H7 (cell line): ENCODE measurements at places on chromosomes 7 and 10. TPM values are rescaled to one million over a fixed set of nuclear protein-coding genes. Genes with fewer than 3 reads are reported as not detected.

DNA sequence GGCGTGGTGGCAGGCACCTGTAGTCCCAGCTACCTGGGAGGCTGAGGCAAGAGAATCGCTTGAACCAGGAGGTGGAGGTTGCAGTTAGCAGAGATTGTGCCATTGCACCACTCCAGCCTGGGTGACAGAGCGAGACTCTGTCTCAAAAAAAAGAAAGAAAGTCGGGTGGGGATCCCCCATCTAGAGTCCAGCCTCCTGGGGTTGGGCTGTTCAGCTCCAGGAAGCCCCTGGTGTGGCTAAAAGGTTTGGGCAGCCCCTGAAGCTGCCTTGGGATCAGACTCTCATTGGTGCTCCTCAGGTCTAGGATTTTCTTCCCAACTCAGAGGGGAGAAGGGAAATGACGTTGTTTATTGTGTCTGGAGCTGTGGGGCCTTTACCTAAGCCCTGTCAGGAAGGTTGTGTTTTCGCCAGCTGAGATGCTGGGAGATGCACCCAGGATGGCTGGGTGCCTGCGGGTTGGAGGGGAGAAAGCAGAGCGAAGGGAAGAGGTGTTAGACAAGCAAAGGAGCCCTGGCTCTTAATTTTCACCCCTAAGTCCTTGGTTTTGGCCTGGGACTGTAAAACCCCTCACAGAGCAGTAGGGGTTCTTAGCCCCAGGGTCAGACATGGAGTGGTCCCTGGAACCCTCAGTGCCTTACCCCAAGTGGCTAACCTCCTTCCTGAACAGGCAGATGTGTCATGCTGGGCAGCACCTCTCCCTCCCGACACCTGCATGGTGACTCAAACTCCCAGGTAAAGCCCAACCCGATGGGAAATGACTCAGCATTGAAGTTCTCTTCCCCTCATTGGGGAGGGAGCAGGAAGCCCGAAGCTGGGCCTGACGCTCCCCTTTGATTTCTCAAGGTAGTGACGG, 21.1 kb downstream of the PLAU start:
- DNase-seq, result peak; percentile 74

DNA sequence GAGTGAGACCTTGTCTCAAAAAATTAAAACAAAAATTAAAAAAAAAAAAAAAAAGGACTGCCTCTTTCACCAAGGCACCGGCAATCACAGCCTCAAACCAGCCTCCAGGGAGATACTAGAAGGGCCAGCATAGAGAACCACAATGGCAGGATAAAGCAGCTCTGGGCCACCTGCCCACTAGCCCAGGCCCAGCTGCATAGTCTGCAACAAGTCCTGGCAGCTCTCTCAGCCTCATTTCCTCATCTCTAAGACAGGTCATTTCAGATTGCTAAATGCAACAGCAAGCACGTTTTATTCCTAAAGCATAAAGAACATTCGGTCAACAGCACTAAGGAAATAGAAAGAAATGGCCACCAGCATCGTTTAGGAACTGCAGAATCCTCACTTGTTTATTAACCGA, 28.8 kb downstream of the XPNPEP1 start:
- DNase-seq, result no peak

DNA sequence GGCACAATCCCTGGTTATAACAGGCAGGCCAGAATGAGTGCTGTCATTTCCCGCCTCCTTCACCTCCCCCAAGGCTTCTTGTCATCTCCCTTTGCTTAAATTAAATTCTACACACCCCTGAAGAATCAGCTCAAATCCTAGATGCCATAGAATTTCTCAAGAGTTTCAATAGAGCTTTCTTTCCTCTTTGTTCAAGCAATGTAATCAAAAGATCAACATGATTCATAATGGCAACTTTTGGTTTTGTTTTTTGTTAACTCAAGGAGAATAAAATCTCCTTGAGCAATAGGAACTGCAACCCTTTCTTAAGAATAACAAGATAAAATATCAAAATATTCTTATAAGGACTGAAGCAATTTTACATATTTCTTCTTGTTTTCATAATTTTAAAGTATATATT, 180.8 kb upstream of the CDK1 start:
- no peak for DNase-seq

GRCh38 chr7:105988276-105988675, 25.2 kb downstream of the CDHR3 start:
- DNase-seq, result no peak

DNA sequence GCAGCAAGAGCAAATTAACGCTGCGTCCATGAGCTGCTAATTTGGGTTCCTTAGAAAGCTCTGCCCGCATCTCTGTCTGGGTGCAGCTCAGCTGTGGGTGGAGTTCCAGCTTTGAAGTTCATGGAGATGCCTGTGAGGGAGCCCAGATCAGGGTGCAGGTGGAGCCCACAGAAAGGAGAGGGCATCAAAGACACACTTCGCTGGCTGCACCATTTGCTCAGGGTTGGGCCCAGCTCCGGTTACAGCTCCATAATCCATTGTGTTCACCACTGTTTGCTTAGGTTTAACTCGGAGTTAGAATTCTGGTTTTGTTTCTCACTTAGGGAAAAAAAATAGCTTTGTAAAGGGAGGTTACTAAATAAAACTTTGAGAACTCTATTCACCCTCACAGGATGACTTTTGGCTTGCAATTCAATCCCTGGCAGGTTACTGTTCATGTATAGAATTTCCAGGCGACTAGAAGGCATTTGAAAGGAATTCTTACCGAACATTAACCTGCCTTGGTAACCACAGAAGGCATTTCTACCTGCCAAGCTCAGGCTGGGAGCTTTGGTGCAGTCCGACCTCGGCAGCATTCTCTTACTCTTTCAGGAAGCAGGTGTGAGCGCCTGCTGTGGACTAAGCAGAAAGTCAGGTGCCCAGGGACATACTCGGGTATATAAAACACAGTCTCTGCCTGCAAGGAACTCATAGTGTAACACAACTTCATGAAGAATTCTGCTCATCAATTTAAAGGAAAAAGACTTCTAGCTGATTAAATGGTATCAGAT, 179.5 kb upstream of the RNF32 start:
- no peak for DNase-seq

GRCh38 chr7:128801667-128802418, 10.1 kb downstream of the CCDC136 start:
- DNase-seq, result no peak

DNA sequence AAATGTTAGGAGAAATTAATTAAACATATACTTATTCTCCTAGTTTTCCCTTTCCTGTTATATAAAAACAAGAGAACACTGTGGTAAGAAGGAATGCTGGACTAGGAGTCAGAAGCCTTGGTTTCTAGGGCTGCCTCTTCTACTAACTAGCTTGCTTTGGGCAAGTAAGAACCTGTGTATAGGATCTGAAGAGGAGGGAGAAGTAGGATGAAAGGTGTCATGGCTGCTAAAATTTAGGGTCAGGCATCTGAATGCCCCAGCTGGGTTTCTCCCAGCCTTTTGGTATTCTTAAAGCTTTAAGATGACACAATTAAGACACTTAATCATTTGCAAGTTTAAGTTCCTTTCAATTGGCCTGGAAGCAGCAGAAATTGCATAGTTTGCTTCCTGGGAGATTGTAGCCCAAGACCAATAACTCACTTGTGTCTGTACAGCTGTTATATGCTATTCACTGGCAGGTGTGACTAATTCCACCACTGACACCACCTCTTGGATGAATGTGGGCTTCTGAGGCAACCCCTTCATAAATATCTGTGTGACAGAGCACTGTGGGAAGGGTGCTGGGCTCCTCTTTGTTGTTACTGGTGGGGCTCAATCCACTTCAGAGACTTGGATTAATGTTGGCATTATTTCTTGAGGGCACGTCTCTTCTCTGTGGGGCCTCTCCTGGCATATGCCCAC, 137.2 kb downstream of the LRMDA start:
- no peak for DNase-seq

GRCh38 chr10:86601956-86602602, 52.3 kb upstream of the OPN4 start:
- DNase-seq, result no peak

DNA sequence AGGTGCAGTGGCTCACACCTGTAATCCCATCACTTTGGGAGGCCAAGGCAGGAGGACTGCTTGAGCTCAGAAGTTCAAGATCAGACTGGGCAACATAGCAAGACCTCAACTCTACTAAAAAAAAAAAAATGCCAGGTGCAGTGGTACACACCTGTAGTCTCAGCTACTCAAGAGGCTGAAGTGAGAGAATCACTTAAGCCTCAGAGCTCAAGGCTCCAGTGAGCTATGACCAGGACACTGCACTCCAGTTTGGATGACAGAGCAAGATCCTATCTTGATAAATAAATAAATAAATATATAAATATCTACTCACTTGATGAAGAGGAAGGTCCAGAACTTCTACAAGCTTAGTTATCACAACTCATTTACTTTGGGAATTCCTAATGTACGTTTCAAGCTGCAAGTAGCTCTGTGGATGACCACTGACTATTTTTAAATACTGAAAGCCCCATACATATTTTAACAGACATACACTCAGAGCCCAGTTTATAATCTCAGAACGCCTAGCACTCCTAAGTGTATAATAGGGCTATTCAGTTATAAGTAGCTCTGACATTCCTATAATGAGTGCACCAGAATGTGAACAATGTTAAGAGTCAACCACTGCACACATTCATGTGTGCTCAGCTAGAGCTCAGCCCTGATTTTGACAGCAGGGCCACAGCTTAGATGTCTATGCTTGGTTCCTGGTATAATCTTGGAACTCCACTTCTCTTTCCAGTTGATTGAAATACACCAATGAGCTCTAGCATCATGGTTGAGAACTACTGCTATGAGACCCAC, 119.1 kb downstream of the CUBN start:
- no peak for DNase-seq

DNA sequence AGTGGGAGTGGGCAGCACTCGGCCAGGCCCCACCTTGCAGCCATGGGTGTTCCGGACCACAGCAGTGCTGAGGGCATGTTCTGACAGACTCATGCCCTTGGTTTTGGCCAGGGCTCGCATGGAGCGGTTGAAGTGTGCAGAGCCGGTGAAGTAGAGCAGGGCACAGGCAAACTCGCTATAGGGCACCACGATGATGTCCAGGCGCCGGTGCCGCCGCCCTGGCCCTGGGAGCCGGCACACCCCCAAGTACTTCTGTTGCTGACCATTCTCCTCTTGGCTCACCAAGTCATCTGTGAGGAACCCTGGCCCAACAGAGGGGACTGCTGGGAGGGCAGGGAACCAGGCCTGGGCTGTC, 8.6 kb downstream of the POLL start:
- no peak for DNase-seq

DNA sequence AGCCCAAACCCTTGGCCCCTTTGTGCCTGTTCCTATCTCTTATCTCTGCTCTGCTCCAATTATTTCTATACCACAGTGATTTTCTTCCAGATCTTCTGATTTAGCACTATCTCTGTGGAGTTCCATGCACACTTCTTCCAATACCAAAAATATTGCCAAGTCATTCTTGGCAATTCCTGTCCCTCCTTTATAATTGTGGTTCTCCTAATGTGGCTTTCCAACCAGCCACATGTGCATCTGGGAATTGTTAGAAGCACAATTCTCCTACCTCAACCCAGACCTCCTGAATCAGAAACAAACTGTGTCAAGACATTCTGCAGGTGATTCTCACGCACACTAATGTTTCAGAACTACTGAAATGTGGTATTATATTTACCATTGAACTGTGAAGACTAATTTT, 447.8 kb upstream of the IGFBP3 start:
- DNase-seq, result no peak

DNA sequence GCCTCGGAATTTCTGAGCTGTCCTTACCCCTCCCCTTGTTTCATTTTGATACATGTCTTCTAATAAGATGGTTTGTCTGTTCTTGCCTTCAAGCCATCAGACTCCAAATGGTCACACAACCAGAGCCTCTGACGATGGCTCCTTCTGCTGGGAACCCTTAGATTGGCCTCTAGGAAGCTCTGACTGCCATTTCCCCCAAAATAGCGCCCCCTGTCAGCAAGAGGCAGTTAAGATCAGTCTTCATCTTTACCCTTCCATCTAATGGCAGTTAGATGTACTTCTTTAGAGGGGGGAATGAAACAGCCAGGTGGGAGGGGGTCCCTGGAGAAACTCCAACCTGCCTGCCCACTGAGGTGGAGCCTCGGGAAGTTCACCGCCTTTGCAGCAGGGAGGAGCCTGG, 85.8 kb upstream of the GPR22 start:
- DNase-seq, result no peak

GRCh38 chr7:143487566-143487965, 9.9 kb downstream of the TAS2R41 start:
- DNase-seq, result no peak

- DNase-seq, result peak; percentile 70
These were observed 3.6 kb downstream of the PWWP2B start for GRCh38 chr10:132400547-132401151.

DNA sequence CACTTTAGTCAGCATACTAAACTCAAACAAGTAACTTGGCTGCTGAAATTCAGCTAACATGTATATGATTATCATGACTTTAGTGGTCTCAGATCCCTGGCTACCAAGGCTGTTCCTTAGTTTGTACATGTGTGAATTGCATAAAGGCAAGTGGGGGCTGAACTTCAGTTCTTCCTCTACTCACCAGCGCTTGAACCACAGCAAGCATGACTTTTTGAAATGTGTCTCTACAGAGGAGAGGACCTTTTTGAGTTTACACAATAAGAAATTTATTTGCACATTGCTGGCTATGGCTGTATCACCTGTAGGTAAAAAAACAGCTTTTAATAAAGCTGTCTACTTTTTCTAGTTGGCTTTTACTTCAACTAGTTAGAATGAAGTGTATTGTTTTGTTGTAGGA, 48.8 kb downstream of the MDFIC start:
- no peak for DNase-seq

DNA sequence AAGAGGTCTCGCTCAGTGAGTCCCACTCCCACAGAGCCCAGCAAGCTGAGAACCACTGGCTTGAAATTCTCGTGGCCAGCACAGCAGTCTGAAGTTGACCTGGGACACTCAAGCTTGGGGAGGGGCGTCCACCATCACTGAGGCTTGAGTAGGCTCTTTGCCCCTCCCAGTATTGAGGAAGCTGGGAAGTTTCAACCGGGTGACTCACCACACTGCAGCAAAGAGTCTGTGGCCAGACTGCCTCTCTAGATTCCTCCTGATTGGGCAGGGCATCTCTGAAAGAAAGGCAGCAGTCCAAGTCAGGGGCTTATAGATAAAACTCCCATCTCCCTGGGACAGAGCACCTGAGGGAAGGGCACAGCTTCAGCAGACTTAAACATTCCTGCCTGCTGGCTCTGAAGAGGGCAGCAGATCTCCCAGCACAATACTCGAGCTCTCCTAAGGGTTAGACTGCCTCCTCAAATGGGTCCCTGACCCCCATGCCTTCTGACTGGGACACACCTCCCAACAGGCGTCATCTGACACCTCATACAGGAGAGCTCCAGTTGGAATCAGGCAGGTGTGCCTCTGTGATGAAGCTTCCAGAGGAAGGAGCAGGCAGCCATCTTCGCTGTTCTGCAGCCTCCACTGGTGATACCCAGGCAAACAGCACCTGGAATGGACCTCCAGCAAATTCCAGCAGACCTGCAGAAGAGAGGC, 970.9 kb upstream of the LRRN3 start:
- no peak for DNase-seq

- no peak for DNase-seq
These were observed 111.8 kb downstream of the TBXAS1 start for GRCh38 chr7:139940866-139941265.

The TMEM139 gene
- 1.2 and 2.5 TPM in 2 replicates for total RNA-seq

The ELOVL3 gene
- total RNA-seq, result 0.14 TPM in 1 of 2 replicates, not detected in the other

The OR6B1 gene
- total RNA-seq, result not detected in 2 replicates

The ASAH2 gene
- 0.59 and 4.4 TPM in 2 replicates for total RNA-seq

The C10orf90 gene
- 0.62 TPM in 1 of 2 replicates, not detected in the other for total RNA-seq

The SPDYE2 gene
- not detected in 2 replicates for total RNA-seq

The C7orf57 gene
- total RNA-seq, result 0.35 and 0.85 TPM in 2 replicates

The NOS3 gene
- 15.5 and 16.5 TPM in 2 replicates for total RNA-seq
